ENCODE measurements at places on chromosomes 5 and 9. TPM values are rescaled to one million over a fixed set of nuclear protein-coding genes. Genes with fewer than 3 reads are reported as not detected.

CSF2 gene
- not detected for total RNA-seq

GRCh38 chr5:10913841-10914240 lies 152.8 kb upstream of the DAP start:
- no peaks in the 10 kb centered on the region for H3K27me3 ChIP-seq
- no peaks in the 10 kb centered on the region for H3K4me1 ChIP-seq
- no peak overlapping the region for H3K4me3 ChIP-seq

GRCh38 chr5:151171529-151171928 lies 13.9 kb upstream of the ANXA6 start:
- peaks cover 22% of the 10 kb centered on the region for H3K4me1 ChIP-seq
- DNase-seq, result no peak
- H3K27ac ChIP-seq, result no peak overlapping the region

DNA sequence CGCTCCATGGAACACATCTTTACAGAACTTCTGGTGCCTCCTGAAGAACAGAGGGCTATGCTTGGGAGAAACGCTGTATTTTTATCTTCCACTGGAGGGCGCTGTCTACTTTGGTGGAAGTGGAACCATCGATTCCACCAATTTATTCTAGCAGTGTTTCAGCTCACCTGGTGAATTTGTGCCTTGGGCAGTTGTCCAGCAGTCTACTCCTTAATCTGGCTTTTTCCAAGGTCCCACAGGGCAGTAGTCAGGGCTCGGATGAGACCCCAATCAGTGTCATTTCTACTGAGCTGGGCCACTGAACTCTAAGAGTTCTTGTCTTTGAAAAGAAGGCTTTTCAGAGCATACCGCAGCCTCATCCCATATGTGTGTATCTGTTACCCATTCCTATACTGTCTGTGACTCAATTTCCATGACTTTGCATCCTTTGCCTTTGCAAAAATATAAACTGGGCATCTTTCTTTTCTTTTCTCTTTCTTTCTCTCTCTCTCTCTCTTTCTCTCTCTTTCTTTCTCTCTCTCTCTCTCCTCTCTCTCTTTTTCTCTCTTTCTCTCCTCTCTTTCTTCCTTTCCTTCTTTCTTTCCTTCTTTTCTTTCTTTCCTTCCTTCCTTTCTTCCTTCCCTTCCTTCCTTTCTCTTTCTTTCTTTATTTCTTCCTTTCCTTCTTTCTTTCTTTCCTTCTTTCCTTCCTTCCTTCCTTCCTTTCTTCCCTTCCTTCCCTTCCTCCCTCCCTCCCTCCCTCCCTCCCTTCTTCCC lies 138.4 kb upstream of the ZNF618 start:
- no peak overlapping the region for H3K4me3 ChIP-seq
- H3K27me3 ChIP-seq, result peaks cover 4% of the 10 kb centered on the region
- H3K4me1 ChIP-seq, result no peaks in the 10 kb centered on the region
- H3K27ac ChIP-seq, result no peak overlapping the region
- no peak for DNase-seq
- H3K36me3 ChIP-seq, result no peaks in the 10 kb centered on the region

- H3K27me3 ChIP-seq, result no peaks in the 10 kb centered on the region
- no peak overlapping the region for H3K4me3 ChIP-seq
- H3K36me3 ChIP-seq, result no peaks in the 10 kb centered on the region
- peaks cover 7% of the 10 kb centered on the region for H3K4me1 ChIP-seq
- no peak overlapping the region for H3K27ac ChIP-seq
- DNase-seq, result no peak
These were observed 138.5 kb downstream of the DCP2 start for GRCh38 chr5:113115061-113115460.

DENND1A gene
- total RNA-seq, result 17.8 TPM

SPATA31D4 gene
- not detected for total RNA-seq

PCDHGA6 gene
- total RNA-seq, result 0.83 TPM

GRCh38 chr9:120481248-120481647 lies 98.7 kb downstream of the CDK5RAP2 start:
- H3K27me3 ChIP-seq, result no peaks in the 10 kb centered on the region
- H3K4me3 ChIP-seq, result no peak overlapping the region
- DNase-seq, result no peak
- no peaks in the 10 kb centered on the region for H3K36me3 ChIP-seq
- peaks cover 46% of the 10 kb centered on the region for H3K4me1 ChIP-seq
- H3K27ac ChIP-seq, result peak overlapping the region; percentile 89

GRCh38 chr9:2557693-2558092 lies 63.9 kb upstream of the VLDLR start:
- H3K36me3 ChIP-seq, result no peaks in the 10 kb centered on the region
- DNase-seq, result no peak
- no peaks in the 10 kb centered on the region for H3K27me3 ChIP-seq
- no peak overlapping the region for H3K4me3 ChIP-seq
- H3K4me1 ChIP-seq, result peaks cover 24% of the 10 kb centered on the region

DNA sequence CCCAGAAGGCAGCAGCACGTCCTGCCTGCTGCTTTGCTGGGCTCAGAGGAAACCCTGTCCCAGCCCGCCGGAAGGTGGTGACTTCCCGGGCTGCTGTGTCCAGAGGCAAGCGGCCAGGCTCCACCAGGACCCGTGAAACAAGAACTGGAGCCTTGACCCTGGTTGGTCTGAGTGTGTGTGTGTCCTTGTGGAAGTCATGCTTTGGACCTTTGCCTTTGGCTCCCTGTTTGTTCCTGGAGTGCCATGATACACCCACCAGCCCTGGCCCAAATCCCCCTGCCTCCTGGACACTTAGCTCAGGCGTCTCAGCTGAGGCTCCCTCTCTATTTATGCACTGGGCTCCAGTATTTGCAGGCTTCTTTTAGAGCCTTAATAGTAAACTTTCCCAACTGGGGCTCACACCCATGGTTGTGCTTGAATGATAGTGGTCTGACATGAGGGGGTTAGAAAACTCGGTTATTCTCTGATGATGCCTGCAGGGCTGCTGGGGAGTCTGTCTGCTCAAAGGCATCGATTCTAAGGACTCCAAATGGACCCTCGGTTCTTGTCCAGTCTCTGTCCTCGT lies 72.2 kb downstream of the C9orf50 start:
- peak overlapping the region; percentile 71 for H3K27ac ChIP-seq
- no peak overlapping the region for H3K4me3 ChIP-seq
- H3K4me1 ChIP-seq, result peaks cover 16% of the 10 kb centered on the region
- DNase-seq, result no peak
- H3K36me3 ChIP-seq, result no peaks in the 10 kb centered on the region

DNA sequence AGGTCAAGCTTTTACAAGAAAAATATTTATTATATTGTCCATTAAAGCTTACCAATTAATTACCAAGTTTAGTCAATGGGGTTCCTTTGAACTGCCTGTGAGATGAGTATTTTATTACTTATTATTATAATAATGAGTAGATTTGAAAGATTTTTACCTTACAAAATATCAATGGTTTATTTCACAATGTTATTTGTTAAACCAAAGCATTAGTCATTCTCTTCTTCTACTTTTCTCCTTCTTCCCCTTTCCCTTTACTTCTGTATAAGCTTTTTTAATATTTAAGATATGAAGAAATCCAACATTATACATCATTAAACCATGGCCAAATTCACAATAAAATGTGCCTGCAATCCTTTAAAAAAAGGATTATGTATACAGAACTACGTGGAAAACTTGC lies 369.5 kb downstream of the ARL15 start:
- H3K27ac ChIP-seq, result no peak overlapping the region
- H3K4me3 ChIP-seq, result no peak overlapping the region
- peaks cover 7% of the 10 kb centered on the region for H3K4me1 ChIP-seq
- DNase-seq, result no peak
- H3K27me3 ChIP-seq, result no peaks in the 10 kb centered on the region

GRCh38 chr5:151718646-151719045 lies 31.9 kb upstream of the SPARC start:
- no peak for DNase-seq

GRCh38 chr9:29793970-29794369 lies 2220.7 kb upstream of the C9orf72 start:
- DNase-seq, result no peak
- no peak overlapping the region for H3K27ac ChIP-seq
- H3K4me3 ChIP-seq, result no peak overlapping the region
- H3K4me1 ChIP-seq, result no peaks in the 10 kb centered on the region
- H3K27me3 ChIP-seq, result no peaks in the 10 kb centered on the region

DNA sequence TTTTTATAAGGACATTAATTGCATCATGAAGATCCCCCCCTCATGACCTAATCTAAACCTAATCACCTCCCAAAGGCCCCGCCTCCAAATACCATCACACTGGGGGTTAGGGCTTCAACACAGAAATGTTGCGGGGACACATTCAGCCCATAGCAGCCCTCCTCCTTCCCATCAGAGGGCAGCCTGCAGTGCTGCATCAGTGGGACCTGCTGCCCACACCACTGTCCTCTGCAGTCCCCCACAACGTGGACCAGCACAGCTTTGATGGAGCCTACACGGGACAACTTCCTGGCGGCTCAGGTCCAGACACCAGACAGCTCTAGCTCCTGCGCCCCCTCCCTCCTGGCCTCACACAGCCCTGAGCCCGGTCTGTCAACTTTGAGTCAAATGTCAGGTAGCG lies 70.3 kb downstream of the APTX start:
- no peaks in the 10 kb centered on the region for H3K36me3 ChIP-seq
- no peak overlapping the region for H3K4me3 ChIP-seq
- no peaks in the 10 kb centered on the region for H3K4me1 ChIP-seq
- no peak overlapping the region for H3K27ac ChIP-seq

C1QTNF2 gene
- total RNA-seq, result not detected

GRCh38 chr5:92980491-92980890 lies 600.5 kb downstream of the NR2F1-AS1 start:
- H3K27ac ChIP-seq, result no peak overlapping the region
- DNase-seq, result no peak
- H3K27me3 ChIP-seq, result no peaks in the 10 kb centered on the region

DNA sequence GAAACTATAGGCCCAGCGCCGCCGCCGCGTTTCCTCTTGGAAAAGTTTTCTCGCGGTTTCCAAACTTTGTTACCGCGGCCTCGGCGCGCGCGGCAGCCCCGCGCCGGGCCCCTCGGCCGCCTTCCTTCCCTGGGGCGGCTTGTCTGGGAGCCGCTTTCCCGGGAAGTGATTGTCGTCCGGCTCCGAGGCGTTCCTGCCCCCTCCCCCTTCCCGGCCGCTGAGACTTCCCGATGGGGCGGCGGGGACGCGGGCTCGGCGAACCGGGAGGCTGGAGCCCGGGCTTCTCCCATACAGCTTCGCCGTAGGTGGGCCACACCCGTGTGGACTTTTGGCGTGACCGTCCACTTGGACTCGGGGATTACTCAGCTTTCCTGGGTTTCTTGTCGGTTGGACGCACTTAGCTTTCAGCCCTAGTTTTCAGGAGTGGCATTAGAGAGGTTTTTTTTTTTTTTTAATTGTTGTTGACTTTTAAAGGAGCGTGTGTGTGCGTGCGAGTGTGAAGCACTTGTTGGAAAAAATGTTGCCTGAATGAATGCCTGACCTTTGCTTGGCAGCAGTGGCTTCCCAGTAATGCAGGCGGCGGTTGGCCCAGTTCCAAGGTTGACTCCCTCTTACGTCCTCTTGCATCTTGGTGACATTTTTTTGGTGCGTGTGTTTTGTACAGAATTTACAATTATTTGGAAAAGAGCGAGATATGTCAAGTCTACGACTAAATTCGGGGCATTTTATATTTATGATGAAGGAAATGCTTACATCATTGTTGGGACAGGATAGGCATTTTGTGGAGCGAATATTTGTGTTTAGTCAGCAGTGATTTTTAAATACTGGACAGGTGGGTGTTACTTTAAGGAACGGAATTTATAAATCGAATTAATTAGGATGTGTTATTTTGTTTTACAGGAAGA lies 821 bp downstream of the CTNNA1 start:
- peak; percentile 83 for DNase-seq
- H3K4me3 ChIP-seq, result peak overlapping the region; percentile 77

GRCh38 chr5:163571744-163572143 lies 66.3 kb downstream of the MAT2B start:
- peaks cover 12% of the 10 kb centered on the region for H3K27me3 ChIP-seq
- no peak overlapping the region for H3K27ac ChIP-seq
- no peaks in the 10 kb centered on the region for H3K36me3 ChIP-seq
- no peaks in the 10 kb centered on the region for H3K4me1 ChIP-seq
- H3K4me3 ChIP-seq, result no peak overlapping the region

TAF11L10 gene
- total RNA-seq, result not detected

- no peak overlapping the region for H3K4me3 ChIP-seq
- H3K27ac ChIP-seq, result no peak overlapping the region
- no peaks in the 10 kb centered on the region for H3K27me3 ChIP-seq
- H3K4me1 ChIP-seq, result peaks cover 5% of the 10 kb centered on the region
- H3K36me3 ChIP-seq, result no peaks in the 10 kb centered on the region
- no peak for DNase-seq
These were observed 118.6 kb upstream of the RETREG1 start for GRCh38 chr5:16735101-16736060.

DNA sequence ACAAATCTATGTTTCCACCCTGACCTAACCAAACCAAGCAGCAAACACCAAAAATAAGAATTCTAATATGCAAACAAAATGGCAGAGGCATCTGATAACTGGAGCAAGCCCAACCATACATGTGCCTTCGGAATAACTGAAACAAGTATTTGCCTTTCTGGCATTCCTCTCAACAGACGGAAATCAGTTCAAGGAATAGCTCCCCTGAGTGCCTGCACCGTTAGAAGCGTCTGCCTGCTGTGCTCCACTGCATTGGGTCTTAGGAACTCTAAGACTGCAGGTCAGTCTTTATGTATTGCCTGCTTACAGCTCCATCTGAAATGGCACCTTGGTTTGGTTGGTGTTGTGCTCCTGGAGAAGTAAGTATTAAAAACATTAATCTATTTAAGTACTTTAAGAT lies 98.5 kb downstream of the MRPS27 start:
- DNase-seq, result no peak
- no peaks in the 10 kb centered on the region for H3K4me1 ChIP-seq
- no peak overlapping the region for H3K4me3 ChIP-seq
- no peaks in the 10 kb centered on the region for H3K27me3 ChIP-seq
- no peaks in the 10 kb centered on the region for H3K36me3 ChIP-seq

PCDHGA5 gene
- 0.07 TPM for total RNA-seq

- H3K36me3 ChIP-seq, result no peaks in the 10 kb centered on the region
- H3K27ac ChIP-seq, result no peak overlapping the region
- no peak for DNase-seq
- no peak overlapping the region for H3K4me3 ChIP-seq
These were observed 183.9 kb downstream of the LRRC70 start for GRCh38 chr5:62762503-62762902.

- no peak overlapping the region for H3K27ac ChIP-seq
- H3K27me3 ChIP-seq, result no peaks in the 10 kb centered on the region
- H3K4me1 ChIP-seq, result no peaks in the 10 kb centered on the region
These were observed 144.5 kb upstream of the TNC start for GRCh38 chr9:115262477-115262876.

SPAG8 gene
- not detected for total RNA-seq

DNA sequence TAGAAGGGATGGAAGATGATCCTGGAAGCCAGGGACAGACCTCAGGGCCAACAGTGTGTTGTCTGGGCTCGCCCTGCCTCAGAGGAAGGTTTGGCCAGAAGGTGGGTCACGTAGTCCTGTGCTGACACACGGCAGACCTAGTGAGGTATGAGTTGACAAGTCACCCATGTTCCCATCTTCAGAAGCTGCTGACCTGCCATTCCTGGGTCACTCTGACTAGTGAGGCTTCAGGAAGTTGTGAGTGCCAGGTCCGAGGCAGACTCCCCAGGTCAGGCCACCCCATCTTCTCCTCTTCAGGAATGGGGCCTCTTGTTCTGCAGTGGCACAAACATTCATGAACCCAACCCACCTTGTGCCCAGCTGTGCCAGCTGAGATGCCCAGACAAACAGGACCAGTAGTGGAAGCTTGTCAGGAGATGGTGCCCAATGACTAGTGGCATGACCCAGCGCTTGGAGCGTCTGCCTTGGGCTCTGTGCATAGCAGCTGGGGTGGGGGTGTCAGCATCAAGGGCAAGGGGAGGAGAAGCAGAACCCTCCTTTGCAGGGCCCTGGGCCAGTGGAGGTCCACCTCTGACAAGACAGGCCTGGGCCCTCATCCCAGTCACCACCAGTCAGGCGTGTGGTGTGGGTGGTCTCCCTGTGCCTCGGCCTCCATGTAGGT lies 16.8 kb upstream of the ANGPTL2 start:
- DNase-seq, result peak; percentile 88
- H3K36me3 ChIP-seq, result no peaks in the 10 kb centered on the region
- peak overlapping the region; percentile 68 for H3K27ac ChIP-seq
- H3K27me3 ChIP-seq, result no peaks in the 10 kb centered on the region
- H3K4me3 ChIP-seq, result no peak overlapping the region
